Right lung (tissue), 10 donors: ENCODE measurements at places on chromosomes 3 and 15. TPM values are rescaled to one million over a fixed set of nuclear protein-coding genes. Genes with fewer than 3 reads are reported as not detected.

GRCh38 chr15:74283368-74283767 lies 47.2 kb downstream of the CCDC33 start:
- no peak for DNase-seq

DNA sequence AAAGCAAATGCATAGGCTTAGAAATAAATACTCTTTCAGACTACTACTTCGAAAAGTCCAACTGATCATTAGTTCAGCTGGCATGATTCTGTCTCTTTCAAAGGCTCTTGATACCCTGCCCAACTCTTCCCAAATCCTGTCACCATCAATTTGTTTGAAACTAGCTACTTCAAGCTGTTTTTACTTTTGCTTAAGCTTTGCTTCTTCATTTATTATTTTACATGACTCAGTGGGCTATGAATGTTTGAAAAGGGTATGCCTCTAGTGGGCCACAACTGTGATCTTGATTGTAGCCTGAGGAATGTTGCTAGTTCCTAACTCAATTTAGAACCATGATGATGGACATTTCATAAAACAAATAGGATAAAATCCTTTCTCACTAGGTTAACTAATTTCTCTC lies 340.8 kb downstream of the NAALADL2 start:
- no peak for DNase-seq

GNAT1 gene
- polyA plus RNA-seq: not detected

TGFBR2 gene
- 94.3 TPM for polyA plus RNA-seq
